ENCODE measurements at places on chromosomes 1 and 21. TPM values are rescaled to one million over a fixed set of nuclear protein-coding genes. Genes with fewer than 3 reads are reported as not detected.

Gene RHBG
- total RNA-seq = not detected

Gene OR2AK2
- total RNA-seq = 0.69 TPM

Gene APCS
- not detected for total RNA-seq

Gene GOLT1A
- not detected for total RNA-seq

Gene EFNA1
- 10.4 TPM for total RNA-seq

Gene CCDC190
- not detected for total RNA-seq

Gene PROK1
- not detected for total RNA-seq

- no peak for DNase-seq
Measured at GRCh38 chr1:107674486-107674885, 290.5 kb downstream of the VAV3 start.

DNA sequence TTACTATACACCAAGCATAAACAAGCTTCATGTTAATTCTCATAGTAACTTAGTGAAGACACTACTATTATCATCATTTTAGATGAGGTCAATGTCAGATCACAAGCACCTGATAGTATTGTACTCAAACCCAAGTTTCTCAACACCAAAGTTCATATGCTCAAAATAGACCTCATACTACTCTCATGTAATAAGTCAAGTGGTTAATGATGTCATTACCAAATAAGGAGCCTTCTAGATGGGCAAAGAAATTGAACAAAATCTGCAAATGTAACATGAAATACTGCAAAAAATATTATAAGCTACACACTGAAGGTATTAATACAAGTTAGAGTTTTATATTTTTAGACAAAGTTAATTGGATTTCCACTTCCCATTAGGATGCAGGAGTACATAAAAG, 144.0 kb upstream of the CHRM3 start:
- DNase-seq = no peak

DNA sequence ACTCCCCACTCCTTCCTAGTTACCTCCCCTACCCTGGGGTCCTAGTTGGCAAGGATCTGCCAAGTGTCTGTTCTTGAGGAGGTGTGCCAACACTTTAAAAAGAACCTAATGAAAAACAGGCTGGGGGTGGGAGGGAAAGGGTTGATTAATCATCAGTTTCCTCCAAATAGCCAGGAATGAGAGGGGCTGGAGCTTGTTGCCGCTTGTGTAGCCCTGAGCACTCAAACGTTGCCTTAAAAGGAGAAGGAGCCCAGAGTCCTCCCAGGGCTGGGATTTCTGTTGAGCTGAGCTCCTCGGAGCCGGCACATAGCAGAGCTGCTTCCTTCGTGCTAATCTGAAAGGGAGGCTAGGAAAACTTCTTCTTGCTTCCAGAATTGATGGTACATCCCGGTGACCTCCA, 15.9 kb downstream of the SHISA4 start:
- DNase-seq = no peak

GRCh38 chr1:184836141-184836540, 81.5 kb upstream of the EDEM3 start:
- no peak for DNase-seq

- DNase-seq = no peak
Measured at GRCh38 chr1:221735999-221736398, 5.9 kb downstream of the DUSP10 start.

- no peak for DNase-seq
Measured at GRCh38 chr21:37877888-37878684, 38.2 kb downstream of the KCNJ6 start.

GRCh38 chr1:83808536-83808935, 190.4 kb downstream of the TTLL7 start:
- DNase-seq = no peak

DNA sequence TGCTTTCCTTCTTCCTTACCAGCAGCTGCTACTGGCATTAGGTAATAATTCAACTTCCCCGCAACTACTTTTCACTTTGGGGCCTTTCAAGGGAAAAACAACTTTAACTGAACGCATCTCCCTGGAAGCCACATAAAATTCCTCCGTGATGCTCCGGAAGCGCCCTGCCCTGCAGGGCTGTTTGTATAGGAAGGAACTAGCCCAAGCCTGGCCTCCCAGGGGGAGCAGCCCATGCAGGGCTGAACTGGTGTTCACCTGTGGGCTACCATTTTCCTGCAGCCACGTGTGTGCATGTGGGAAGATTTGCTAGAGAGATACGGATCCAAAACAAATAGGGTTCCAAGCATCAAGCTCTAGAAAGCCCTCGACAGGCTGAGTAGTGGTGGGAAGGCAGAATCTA, 14.4 kb downstream of the CLDN14 start:
- DNase-seq = no peak

DNA sequence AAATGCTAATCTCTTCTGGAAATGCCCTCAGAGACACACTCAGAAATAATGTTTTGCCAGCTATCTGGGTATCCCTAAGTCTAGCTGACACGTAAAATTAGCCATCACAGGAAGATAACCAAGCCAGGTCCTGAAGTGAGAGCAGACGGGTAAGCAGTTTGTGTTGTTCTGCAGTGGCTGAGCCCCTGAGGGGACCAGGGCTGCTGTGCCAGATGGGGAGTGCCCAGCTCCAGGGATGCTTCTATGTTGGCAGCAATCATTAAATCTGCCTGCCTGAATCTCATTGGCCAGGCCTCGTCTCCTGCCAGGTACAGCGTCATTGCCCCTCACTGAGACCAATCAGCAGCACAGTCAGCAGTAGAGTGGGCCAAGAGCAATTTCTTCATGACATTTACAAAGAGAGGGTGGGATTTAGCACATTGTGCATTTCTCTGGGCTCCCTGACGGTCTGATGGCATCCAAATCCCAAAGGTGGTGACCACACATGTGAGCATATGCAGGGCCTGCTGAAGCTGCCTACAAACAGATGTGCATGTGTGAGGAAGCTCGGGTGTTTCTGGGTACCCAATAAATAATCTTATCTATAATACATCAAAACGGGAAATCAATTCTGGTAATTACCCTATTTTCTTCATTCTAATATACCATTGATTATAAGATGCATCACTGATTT, 58.7 kb upstream of the LRRN2 start:
- no peak for DNase-seq

DNA sequence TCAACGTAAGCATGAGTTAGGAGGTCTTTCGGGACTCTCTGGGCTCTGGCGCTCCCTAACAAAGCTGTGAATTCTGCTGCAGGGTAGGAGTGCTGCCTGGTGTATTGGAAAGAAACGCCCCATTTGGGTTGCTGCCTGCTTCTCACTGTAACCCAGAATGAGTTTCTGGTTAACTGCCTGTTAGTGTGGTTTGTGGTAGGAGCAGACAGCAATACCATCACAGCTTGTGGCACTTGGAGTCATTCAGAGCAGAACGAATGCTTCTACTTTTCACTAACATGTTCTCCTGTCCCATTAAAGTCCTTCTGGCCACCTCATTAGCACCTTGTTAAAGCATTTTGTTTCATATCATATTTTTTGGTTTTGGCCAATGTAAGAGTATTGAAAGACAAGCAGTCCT, 18.1 kb downstream of the MAP3K7CL start:
- DNase-seq = no peak

Data from CD8-positive, alpha-beta T cell (primary cell).